Activated CD4-positive, alpha-beta T cell treated with anti-CD3 and anti-CD28 coated beads for 4 hours (primary cell): ENCODE measurements at places on chromosomes 12 and 14.
A peak's percentile ranks its signal among the peaks of the same experiment; 100 is the strongest.

DNA sequence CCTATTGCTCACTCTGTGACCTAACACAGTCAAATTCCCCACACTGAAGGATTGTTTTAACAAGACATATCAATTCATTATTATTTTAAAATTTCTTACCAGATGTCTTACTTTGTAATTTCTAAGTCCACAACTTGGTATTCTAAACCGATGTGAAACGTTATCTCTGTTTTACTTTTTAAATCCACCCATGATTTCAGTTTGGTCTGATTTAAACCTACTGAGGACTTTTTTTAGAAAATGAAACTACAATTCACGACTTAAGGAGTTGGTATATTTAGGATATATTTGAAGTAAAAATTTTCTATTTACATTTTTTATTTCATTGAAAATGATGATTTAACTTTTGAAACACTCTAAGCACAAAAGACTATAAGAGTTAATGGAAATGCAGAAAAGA lies 35.1 kb upstream of the GRIP1 start:
- no peak for DNase-seq

GRCh38 chr12:10242539-10242938 lies 29.9 kb downstream of the GABARAPL1 start:
- DNase-seq = no peak

- DNase-seq = no peak
Measured at GRCh38 chr14:62661818-62662217, 383.4 kb downstream of the KCNH5 start.

- peak; percentile 24 for DNase-seq
Measured at GRCh38 chr12:51970904-51971646, 19.6 kb downstream of the ACVR1B start.

DNA sequence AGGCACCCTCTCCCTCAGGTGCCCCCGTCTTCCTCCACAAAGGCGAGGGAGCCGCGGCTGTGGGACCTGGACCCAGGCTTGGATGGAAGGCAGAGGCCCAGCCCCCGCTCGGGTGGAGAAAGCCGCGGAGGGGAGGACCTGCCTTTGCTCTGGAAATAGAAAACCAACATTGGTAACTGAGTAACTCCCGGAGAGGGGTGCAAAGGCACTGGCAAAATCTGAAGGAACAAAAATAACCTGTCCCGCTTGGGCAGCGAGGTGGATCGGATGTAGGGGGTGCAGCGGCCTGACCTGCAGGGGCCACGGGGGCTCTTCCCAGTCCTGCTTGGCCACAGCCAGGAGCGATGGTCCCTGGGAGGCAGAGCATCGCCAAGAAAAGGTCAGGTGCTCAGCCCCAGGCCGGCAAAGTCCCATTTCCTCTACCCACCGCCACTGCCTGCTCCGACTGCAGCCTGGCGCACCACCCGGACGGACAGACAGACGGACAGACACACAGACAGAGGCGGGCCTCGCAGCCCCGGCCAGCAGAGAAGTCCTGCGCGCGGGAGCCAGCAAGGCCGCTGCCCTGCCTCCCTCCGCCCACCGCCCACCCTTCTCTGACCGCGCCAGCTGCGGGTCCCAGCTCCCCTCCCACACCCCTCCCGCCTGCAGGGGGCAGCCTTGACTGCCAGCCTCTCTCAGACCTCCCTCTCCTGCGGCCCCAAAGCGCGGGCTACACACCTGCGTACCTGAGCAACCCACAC lies 21.4 kb upstream of the TMEM106C start:
- peak; percentile 19 for DNase-seq

DNA sequence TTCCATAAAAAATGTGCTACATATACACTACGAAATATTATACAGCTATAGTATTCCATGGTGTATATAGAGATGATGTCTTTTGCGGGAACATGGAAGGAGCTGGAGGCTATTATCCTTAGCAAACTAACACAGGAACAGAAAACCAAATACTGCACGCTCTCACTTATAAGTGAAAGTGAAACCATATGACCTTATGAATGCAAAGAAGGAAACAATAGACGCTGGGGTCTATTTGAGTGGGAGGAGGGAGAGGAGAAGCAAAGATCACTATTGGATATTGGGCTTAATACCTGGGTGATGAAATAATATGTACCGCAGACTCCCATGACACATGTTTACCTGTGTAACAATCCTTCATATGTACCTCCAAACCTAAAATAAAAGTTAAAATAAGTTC lies 142.8 kb downstream of the LRFN5 start:
- DNase-seq = peak; percentile 1

- DNase-seq = peak; percentile 15
Measured at GRCh38 chr12:52221912-52222457, 11.1 kb upstream of the KRT7 start.

DNA sequence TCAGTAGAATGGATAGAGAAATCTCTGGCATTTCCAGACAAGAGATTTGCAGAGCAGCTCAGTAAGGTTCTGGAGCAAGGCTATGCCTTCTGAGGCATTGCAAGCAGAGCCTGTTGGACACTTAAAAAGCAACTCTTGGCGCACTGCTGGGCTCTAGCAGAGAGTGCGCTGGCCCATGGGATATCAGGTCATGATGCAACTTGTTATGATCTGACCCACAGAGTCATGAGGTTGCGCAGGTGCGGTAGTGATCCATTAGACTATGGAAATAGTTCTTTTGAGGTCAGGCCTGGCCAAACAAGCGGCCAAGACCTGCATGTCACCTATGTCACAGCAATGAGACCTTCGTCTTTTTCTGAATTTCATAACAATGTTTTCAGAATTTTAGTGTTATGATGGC lies 168.6 kb downstream of the TMTC3 start:
- no peak for DNase-seq

DNA sequence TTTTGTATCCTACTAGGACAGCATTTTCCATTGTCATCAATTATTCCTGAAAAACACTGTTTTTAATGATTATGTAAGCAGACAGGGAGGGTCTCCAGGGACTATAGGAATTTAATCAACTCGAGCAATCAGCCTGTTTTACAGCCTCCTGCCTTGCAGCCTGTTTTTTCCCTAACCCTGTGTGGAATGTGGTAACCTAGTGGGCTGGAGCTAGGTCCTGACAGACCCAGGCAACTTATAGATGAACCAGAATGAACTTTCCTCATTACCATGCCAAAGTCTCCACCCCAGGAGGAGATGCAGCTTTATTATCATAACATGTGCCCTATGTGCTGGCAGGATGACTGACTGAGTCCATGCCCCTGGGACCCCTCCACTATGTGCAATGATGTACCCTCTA lies 375.1 kb downstream of the BMP4 start:
- no peak for DNase-seq

GRCh38 chr12:58955849-58956248 lies 35.5 kb upstream of the LRIG3 start:
- DNase-seq = no peak

DNA sequence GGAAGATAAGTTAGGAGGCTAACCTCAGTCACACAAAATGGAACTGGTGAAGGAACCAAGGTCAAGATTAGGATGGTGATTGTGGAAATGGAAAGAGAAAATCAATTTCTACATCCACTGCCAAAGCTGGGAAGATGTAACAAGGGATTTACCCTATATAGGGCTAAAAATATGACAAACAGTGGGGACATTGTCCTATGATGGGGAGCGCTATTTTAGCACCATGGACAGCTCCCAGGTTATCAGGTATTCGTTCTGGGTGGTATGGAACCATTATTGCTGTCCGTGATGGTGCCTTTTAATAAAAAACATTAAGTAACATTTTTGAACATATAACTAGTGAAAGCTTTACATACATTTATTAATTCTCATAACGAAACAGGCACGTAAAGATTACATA lies 124.0 kb downstream of the NDUFA12 start:
- DNase-seq = no peak

DNA sequence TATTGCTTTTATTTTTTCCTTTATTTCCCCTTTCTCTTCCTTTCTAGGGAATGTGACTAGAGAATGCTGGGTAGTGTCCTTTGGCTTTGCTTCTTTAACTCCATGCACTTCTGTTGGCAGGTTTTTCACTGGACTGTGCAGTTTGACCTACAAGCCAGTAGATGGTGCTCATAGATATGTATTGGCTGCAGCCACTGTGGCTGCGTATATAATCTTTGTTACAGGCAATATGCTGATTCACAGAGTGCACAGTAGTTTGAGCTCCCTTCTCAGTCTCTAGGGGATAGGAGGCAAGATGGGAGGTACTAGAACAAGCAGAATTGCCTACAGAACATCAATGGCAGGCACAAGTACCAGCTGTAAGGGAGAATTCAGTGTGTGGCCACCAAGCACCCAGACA lies 503.5 kb downstream of the LRFN5 start:
- DNase-seq = no peak

DNA sequence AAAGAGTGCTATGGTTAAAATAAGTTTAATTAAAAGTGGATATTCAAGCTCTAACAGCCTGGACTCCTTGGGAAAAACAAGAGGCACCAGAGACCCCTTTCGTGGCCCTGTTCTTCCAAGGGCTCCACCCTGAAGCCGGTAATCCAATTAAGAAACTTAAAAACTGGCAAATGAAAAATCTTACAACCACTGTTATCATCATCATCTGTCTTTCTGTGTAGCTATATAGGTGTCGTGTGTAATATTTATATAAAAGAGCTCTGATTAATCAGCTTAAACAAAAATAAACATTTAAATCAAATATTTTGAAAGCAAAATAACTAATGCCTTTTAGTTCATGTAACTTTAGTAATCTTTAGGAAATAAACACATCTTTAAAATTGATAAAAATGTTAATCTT lies 4.5 kb downstream of the ATF1 start:
- DNase-seq = no peak

- DNase-seq = peak; percentile 28
Measured at GRCh38 chr12:32107359-32108267, 966 bp downstream of the BICD1 start.

GRCh38 chr12:46244273-46244915 lies 24.4 kb downstream of the SLC38A1 start:
- DNase-seq = no peak

DNA sequence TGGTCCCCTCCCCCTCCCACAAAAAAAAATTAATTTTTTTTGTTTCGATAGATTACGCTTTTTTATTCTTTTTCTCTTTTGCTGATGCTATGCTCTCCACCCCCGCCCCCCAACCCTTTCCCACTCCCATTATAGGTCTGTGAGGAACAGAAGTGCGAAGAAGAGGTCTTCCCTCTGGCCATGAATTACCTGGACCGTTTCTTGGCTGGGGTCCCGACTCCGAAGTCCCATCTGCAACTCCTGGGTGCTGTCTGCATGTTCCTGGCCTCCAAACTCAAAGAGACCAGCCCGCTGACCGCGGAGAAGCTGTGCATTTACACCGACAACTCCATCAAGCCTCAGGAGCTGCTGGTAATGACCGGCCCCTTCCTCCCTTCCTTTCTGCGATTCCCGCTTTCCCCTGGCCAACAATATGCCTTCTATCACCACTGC lies 2.3 kb downstream of the CCND2 start:
- no peak for DNase-seq

GRCh38 chr12:95014554-95014953 lies 11.1 kb upstream of the NDUFA12 start:
- no peak for DNase-seq

DNA sequence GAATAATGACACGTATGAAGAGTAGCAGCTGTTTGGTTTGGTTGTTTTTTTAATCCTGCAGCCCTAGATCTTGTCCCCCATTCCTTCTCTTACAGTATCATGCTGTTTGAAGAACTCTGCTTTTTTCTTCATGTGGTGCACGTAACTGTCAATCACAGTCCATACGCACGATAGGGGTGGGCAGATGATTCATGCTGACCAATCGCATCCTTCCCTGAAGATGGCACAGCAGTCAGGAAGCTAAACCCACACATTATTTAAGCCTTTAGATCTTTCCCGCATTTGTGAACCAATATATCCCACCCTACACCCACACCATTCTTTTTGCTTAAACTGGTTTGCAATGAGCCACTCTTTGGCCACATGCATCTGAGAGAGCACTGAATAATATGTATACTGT lies 158.9 kb upstream of the PLEKHA5 start:
- DNase-seq = no peak

DNA sequence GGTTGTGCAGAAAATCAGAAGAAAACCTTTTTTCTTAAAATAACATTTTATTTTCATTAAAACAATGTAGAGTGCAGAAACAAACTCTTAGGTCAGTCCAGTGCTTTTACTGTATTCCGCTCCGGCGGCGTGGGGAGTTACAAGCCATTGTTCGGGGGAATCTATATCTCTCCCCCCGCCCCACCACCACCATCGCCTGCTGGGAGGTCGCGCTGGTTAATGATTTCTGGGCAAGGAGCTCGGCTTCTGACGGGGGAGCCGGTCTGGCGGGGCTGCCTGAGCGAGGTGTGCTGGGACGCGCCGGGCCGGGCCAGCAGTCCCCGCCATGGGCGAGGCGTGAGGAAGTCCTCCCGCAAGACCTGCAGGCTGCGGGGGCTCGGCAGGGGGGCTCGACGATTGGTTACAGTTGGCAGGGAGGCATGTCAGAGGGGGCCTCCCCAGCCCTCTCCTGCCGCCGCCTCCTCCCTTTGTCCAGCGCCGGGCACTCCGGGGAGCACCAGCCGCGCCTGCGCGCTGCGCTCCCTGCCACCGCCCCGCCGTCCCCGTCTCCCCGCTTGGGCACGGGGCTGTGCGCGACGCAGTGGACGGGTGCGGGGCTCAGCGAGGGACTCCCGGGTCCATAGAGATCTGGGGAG lies 1.0 kb upstream of the DUSP6 start:
- peak; percentile 28 for DNase-seq

DNA sequence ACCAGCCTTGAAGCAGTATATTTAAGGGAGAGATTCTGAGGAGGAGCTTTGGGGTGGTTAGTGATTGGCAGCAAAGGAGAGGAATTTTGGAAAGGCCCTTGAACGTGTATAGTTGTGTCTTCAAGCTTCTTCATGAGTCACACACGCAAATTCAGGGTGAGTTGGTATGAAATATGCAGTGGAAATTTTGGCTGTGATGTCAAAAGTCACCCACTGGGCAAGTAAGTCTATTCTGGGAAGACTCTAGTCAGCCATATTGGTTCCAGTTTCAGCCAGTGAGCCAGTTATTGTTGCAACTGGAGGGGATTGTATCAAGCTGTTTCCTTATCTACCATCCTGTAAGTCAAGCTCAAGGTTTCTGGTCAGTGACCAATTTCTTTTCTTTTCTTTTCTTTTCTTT lies 32.0 kb upstream of the VASH1 start:
- DNase-seq = no peak

DNA sequence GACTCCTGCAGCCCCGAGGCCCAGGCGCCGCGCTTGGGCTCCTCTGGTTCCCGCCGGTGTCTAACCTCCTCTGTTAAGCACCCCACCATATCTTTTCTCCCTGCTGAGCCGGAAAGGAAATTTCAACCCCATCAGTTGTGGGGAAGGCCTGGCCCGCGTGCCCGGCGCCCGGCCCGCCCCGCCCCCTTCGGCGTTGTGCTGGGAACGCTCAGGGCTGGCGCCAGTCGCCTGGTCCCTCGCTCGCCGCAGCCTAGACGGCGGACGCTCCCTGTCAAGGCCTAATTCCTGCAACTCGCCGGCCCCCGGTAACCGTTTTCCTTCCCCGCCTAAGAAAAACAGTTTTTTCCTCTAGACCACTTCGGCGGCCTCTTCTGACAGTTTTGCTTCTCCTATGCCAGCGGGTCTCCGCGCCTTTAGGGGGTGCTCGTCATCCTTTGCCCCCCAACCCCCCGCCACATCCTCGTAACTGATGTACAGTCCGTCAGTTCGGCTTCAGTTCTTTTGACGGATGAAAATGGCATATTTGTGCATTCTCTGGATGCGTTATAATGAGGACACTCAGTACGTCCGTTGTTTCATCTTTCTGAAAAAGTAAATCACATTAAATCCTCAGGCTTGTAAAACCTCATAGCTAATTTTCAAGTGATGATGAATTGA lies 506 bp upstream of the NAP1L1 start:
- DNase-seq = no peak
